ENCODE measurements at places on chromosomes 5 and 9. TPM values are rescaled to one million over a fixed set of nuclear protein-coding genes. Genes with fewer than 3 reads are reported as not detected.

DNA sequence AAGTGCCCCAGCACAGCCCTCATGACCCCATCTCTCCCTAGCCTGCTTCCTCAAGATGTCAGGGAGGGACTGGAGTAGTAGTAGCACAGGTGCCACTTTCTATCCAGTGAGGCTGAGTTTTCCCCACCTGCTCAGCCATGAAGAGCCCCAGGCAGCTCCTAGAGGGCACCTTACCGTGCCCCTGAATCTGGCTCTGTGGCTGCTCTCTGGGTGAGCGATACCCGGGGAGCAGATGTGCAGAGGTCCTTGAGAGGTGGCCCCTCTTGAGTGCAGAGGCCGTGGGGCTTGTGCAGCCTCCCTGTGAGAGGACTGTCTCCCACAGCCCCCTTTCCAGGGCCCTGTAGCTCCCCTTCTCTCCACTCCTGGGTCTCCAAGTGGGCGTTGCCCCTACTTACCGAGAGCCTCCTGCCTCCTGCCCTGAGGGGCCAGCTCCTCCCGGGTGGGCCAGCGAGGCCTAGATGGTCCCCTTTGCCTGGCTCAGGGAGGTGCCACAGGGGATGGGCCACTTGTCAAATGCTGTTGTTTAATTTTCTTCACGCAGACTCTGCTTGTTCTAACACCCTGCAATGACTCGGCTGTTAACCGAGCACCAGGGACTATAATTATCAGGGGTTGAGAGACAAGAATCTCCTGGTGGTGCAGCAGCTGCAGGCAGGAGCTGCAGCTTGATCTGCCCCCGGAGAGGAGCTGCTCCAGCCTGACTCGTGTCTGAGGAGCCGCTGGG is 29.6 kb upstream of the PITX1 start:
- H3K4me1 ChIP-seq, result no peaks in the 10 kb centered on the region
- no peaks in the 10 kb centered on the region for H3K36me3 ChIP-seq
- no peaks in the 10 kb centered on the region for H3K27me3 ChIP-seq
- DNase-seq, result no peak
- H3K4me3 ChIP-seq, result no peak overlapping the region

DNA sequence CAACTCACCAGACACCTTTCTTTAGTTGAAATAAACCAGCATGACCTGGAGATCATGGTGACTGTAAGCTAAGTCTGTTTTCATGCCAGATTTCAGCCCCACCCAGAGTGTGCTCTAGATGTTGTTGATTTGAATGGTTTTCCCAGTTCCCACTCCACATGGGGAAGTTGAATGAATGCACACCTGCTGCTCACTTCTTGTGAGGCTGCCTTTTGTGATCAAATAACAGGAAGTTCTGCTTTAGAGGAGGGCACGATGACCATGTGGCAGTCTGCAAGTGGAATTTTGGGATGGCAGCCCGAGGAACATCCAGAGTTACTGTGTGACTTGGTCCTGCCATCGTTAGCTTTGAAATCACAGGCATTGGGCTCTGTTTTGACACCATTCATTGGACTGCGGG is 18.7 kb downstream of the SLC46A2 start:
- no peak overlapping the region for H3K4me3 ChIP-seq
- no peaks in the 10 kb centered on the region for H3K27me3 ChIP-seq
- H3K4me1 ChIP-seq, result peaks cover 10% of the 10 kb centered on the region
- H3K36me3 ChIP-seq, result peaks cover 20% of the 10 kb centered on the region

GRCh38 chr9:131480258-131480657 is 22.5 kb upstream of the POMT1 start:
- H3K27me3 ChIP-seq, result no peaks in the 10 kb centered on the region
- peaks cover 7% of the 10 kb centered on the region for H3K4me1 ChIP-seq
- H3K4me3 ChIP-seq, result no peak overlapping the region

DNA sequence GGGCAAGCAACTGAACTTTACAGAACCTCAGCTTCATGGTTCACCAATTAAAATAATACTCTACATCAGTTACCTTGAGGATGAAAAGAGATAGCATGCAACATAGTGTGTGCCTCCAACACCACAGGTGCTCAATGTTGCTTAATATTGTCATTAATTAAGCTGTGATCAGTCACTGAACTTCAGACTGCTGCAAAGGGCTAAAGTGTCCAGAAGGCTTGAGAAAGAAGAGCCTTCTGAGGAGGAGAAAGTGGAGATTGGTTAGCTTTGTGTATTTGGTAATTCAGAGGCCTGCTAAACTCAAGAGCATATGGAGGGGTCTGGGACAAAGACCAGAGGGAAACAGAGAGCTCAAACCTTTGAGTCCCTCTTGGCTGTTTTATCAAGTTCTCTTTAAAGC is 66.3 kb upstream of the SELENOP start:
- DNase-seq, result no peak
- no peaks in the 10 kb centered on the region for H3K27me3 ChIP-seq
- H3K36me3 ChIP-seq, result no peaks in the 10 kb centered on the region
- no peak overlapping the region for H3K4me3 ChIP-seq
- no peak overlapping the region for H3K27ac ChIP-seq
- H3K4me1 ChIP-seq, result peaks cover 6% of the 10 kb centered on the region

DNA sequence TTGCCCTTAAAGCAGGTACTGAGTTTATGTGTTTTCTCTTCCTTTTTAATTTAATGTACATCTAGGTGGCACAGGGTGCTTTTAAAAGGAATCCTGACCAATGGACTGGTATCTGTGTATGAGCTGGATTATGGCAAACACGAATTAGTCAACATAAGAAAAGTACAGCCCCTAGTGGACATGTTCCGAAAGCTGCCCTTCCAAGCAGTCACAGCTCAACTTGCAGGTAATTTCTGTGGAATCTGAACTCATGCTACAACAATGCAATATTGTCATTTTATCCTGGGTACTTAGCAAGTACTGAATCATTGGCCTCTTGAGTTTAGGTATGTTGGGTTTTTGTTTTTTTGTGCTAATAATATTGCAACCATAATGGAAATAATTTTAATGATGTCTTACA is 14.4 kb upstream of the TMOD1 start:
- no peak overlapping the region for H3K4me3 ChIP-seq
- peaks cover 48% of the 10 kb centered on the region for H3K36me3 ChIP-seq
- DNase-seq, result no peak
- no peaks in the 10 kb centered on the region for H3K27me3 ChIP-seq

Gene PAEP
- not detected for total RNA-seq

Data from activated naive CD4-positive, alpha-beta T cell treated with anti-CD3 and anti-CD28 coated beads for 36 hours (primary cell).